ENCODE measurements at places on chromosomes 1 and 21. TPM values are rescaled to one million over a fixed set of nuclear protein-coding genes. Genes with fewer than 3 reads are reported as not detected.
A peak's percentile ranks its signal among the peaks of the same experiment; 100 is the strongest.

Gene LCE2C
- total RNA-seq: not detected

Gene HCN3
- total RNA-seq: 1.5 TPM

Gene OR14A2
- not detected for total RNA-seq

DNA sequence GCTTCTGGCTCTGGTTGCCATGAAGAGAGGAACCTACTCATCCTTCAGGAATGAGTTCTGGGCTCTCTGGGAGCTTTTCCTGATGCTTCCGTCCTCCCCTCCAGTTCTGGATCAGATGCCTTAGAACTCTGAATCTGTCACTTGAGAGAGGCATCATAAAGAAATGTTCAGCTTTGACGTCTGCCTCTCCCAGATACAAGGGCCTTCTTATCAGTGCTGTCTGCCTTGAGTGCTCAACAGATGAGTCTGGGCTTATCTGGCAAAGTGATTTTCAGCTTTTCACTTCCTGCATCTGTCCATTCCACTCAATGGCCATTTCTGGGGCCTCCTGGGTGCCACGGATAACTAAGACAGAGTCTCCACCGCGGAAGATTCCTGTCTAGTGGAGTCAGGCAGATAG lies 12.3 kb upstream of the OTUD3 start:
- no peak for DNase-seq

DNA sequence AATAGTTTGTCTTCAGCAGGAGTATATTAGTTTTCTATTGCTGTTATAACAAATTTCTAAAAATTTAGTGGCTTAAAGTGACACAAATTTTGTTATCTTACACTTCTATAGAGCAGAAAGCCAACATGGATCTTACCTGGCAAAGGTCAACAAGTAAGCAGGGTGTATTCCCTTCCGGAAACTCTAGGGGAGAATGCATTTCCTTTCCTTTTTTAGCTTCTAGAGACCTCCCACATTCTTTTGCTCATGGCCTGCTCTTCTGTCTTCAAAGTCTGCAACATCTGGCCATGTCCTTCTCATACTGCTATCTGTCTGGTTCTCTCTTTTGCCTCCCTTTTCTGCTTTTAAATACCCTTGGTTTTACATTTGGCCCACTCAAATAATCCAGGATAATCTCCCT lies 242.6 kb downstream of the ZNF648 start:
- DNase-seq: no peak

DNA sequence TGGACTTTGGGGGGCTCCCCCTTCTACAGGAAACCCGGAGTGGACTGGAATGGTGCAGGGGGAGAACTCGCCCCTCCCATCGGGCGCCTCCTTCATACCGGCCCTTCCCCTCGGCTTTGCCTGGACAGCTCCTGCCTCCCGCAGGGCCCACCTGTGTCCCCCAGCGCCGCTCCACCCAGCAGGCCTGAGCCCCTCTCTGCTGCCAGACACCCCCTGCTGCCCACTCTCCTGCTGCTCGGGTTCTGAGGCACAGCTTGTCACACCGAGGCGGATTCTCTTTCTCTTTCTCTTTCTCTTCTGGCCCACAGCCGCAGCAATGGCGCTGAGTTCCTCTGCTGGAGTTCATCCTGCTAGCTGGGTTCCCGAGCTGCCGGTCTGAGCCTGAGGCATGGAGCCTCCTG lies at the start of gene TNFRSF14:
Gene TNFRSF14, plus strand, starts transcription at position 95 of the 401 bp plus-strand sequence. Its CDS starts 294 bp downstream, at position 389.
- peak; percentile 87 for DNase-seq

- no peak for DNase-seq
Measured at GRCh38 chr1:47478090-47478489, 40.2 kb downstream of the FOXD2 start.

GRCh38 chr1:234913278-234913649 lies 215.4 kb downstream of the TOMM20 start:
- DNase-seq: no peak

Gene DSCAM
- not detected for total RNA-seq

GRCh38 chr1:48061162-48062136 lies 64.3 kb upstream of the TRABD2B start:
- peak; percentile 56 for DNase-seq

DNA sequence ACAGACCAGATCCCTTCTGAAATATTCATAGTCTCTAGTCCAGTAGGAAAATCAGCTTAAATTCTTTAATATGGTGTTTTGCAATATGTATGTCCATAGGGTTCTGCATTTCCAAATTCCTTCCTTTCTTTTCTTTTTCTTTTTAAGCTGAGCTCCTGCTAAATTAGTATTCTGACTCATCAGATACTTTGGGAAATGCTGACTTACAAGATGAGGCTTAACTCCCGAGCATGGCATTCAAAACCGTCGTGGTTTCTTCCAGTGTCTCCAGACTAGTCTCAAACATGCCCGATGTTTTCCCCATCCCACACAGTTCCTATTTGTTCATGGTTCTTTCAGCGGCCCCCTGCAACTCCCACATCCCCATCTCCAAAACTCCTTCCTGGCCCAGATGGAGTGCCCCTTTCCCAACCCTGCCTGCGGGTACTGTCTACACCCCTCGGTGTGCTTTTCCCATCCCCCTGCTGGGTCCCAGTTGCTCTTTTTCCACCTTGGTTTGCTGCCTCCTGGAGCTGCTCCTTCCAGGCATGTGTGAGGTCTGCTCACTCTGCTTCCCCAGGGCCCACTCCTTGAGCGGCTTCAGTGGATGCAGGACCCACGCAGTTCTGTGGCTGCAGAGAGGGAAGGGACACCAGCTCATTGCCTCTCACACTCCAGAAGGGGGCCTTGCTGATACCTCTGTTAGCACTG lies 19.5 kb upstream of the ETV3 start:
- DNase-seq: no peak

Gene MPZ
- total RNA-seq: 2.8 TPM

Gene PADI2
- not detected for total RNA-seq

Gene ADAMTS5
- not detected for total RNA-seq

DNA sequence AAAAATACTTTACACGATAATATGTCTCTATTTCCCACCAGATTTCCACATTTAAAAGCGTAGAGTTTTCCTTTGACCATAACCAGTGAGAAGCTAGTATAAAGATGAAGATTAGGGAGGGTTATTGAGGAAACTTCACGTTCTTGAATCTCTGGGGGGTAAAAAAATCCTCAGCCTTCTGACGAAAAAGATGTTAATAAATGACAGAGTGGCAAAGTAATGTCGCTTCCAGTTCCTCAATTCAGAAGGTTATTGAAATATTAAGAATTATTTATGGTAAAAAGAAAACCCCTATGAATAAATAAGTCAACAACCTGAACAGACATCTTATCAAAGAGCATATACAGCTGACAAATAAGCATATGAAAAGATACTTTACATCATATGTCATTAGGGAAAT lies 241.0 kb downstream of the GPATCH2 start:
- DNase-seq: no peak

Gene SYTL1
- total RNA-seq: 77.7 TPM

Gene NPHS2
- total RNA-seq: not detected

Gene TMPRSS3
- total RNA-seq: 123 TPM

- no peak for DNase-seq
Measured at GRCh38 chr1:244381878-244382565, 69.7 kb downstream of the ADSS2 start.

DNA sequence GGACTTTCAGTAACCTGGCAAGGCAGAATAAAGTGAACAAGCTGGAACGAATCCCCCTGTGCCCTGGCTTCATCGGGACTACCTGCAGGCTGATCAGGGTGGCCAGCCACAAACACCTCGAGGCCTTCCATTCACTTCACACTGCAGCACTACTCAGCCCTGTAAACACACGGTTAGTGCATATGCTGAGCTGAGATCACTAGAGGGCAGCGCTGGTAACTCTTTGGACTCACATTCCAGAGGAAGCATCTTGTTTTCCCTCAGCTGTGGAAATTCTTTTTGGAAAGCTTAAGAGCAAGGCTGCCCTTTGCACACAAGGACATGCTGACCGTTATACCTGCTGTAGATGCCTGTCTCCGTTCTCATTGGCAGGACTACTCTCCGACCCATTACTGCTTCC lies 32.1 kb downstream of the PCSK9 start:
- DNase-seq: peak; percentile 19

- peak; percentile 58 for DNase-seq
Measured at GRCh38 chr1:6889875-6890480, 104.7 kb downstream of the CAMTA1 start.

Gene RGL1
- 1.2 TPM for total RNA-seq

DNA sequence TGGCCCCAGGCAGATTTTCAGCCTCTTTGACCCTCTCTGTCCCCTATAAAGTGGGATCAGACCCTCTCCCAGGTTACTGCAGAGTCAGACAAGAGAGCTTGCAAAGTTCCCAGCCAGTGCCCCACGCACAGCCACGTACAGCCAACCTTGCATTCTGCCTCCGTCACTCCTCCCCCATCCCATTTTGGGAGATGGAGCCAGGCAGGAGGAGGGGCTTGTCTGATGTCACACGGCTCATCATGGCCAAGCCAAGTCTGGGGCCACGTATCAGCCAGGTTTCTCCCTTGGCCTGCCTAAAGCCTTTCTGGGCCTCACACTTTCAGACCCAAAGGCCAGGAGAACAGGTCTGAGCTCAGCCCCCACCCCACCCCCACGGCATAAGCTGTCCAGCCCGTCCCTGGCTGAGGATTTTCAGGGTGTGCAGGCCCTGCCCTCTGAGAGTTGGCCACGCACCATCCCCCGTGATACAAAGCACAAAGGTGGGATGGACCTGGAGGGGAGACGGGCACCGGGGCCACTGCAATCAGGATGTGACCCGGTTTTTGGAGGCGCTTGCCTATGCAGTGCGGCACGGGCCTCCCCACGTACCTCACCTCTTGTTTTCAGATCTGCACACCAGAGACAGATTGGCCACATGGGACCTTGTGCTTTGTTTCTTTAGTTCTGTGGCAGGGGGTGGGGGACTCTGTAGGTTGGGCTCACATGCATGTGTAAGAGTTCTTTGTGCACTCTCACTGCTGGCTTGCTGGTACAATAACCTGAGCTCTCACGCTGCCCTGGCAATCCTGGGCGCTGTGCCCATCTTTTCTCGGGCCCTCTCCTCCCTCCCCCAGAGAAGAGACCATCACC lies 47.6 kb downstream of the TRIM11 start:
- no peak for DNase-seq

Gene DRAXIN
- total RNA-seq: 0.20 TPM

GRCh38 chr1:111851552-111851951 lies 95.9 kb downstream of the DDX20 start:
- DNase-seq: no peak

- DNase-seq: no peak
Measured at GRCh38 chr1:75579046-75579445, 31.9 kb downstream of the SLC44A5 start.

Gene CFAP45
- 1.3 TPM for total RNA-seq

- peak; percentile 81 for DNase-seq
Measured at GRCh38 chr1:36553591-36554322, 71.0 kb upstream of the CSF3R start.

Gene CCDC17
- 1.9 TPM for total RNA-seq

Gene ETV3L
- total RNA-seq: not detected

DNA sequence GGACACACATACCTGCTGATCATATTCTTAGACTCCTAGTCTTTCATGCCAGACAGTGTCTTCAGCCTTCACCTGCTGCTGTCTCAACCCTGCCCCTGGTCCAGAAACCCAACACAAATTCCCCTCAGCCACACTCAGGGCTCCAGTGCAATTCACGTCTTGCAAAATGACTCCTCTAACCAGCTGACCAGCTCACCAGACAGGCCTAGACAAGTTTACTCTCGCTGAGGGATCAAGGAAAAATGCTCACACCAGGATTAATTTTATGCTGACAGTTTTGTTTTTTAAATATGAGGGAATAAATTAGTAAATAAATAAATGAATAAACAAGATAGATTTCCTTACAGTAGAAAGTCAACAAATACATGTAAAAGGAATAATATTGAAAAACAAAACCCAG lies 28.5 kb downstream of the CCDC185 start:
- DNase-seq: no peak

DNA sequence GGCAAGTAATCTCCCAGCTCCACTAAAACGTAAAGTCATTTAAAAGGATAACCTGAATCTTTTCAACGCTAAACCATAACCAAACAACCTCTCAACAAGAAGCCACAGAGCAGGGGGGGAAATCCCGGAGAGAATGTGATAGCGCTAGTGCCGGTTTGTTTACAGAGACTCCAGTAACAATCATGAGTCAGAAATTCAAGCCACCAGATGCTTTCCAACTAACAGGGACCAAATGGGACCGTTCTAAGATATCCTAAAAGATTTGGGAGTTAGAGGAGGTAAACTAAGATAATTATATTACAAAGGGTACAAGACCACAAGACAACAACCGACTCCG lies 825 bp downstream of the DCAF8 start:
- peak; percentile 90 for DNase-seq

GRCh38 chr1:65625528-65625927 lies 167.2 kb upstream of the PDE4B start:
- DNase-seq: no peak

DNA sequence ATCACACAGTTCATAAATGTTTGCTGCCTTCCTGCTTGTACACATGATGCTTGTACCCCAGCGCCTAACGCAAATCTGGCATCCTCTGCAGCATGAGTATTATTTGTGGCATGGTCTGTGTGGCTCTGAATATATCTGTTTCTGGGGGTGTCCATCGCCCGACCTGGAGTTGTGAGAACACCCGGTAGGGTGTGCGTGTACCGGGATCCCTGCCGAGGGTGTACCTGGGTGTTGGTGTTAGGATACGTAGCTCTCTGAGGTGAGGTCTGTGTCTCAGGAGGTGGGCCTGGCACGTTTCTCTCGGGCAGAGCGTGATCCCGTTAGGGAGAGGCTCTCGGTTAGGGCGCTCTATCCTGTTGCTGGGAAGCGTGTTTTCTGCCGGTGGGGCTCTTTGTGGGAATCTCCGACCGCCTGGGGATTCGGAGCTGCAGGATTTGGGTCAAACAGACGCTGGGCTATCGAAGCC lies 10.4 kb upstream of the CDC20 start:
- DNase-seq: no peak

Gene F13B
- total RNA-seq: not detected

Gene PLA2G4A
- 0.11 TPM for total RNA-seq

- DNase-seq: no peak
Measured at GRCh38 chr1:230163719-230164118, 96.7 kb downstream of the GALNT2 start.

GRCh38 chr1:111359376-111359775 lies 68.2 kb downstream of the OVGP1 start:
- DNase-seq: no peak

Gene EIF4G3
- total RNA-seq: 48.4 TPM

Data from activated CD8-positive, alpha-beta T cell treated with anti-CD3 and anti-CD28 coated beads for 36 hours (primary cell).